ENCODE measurements at places on chromosomes 13 and 19. TPM values are rescaled to one million over a fixed set of nuclear protein-coding genes. Genes with fewer than 3 reads are reported as not detected.
A peak's percentile ranks its signal among the peaks of the same experiment; 100 is the strongest.

DNA sequence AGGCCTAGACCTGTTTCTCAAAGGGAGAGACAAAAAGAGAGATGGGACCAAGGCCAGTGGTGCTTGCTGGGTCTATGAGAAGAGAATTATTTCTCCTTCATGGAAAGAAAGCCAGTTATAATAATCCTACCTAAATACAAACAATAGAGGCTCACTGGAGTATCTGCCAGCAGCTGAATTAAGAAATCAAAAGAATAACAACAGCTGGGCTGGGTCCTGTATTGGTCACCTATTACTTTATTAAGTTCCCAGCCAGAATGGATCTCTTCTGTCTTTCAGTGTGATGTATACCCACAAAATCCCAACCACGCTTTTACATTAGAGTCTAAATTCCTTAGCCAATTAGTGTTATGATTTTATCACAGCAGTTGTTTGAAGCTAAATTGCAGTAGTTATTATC, 297.8 kb upstream of the DACH1 start:
- no peak for DNase-seq

GRCh38 chr19:28012361-28012760, 1200.6 kb downstream of the UQCRFS1 start:
- DNase-seq = peak; percentile 54

DNA sequence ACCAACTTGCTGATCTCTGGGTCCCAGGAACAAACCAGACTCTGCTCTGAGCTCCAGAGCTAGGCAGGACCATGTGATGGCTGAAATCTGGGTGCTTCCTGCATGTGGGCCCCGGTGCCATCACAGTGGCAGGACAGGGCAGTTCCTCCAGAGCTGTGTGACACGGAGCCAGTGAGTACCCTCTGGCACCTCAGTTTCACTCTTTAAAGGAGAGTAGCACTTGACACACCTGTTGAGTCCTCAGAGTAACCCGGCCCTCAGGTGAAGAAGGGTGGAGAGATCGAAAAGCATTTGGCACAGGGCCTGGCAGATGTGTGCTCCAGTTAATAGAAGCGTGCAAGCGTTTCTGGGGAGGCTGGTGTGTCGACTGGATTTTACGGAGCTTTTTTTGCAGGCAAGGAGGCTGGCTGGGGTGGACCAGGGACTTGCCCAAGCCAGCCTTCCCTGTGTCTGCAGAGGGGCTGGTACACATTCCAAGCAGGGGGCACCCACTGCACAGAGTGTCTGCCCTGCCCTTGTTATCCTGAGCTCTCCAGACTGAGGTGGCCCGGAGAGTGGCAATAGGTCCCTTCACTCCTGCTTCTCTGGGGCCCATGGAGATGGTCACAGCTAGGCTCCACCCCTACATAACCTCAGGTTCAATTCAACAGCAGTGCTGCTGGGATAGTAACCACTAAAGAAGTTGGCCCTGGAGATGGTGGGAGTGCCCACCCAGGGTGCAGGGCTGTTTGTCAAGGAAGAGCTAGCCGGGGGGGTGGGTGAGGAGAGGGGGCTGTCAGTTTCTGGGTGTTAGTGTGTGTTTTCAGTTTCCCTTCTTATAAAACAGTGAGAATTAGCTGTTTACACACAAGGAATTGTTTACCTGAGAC, 8.3 kb downstream of the RPS19 start:
- peak; percentile 31 for DNase-seq

DNA sequence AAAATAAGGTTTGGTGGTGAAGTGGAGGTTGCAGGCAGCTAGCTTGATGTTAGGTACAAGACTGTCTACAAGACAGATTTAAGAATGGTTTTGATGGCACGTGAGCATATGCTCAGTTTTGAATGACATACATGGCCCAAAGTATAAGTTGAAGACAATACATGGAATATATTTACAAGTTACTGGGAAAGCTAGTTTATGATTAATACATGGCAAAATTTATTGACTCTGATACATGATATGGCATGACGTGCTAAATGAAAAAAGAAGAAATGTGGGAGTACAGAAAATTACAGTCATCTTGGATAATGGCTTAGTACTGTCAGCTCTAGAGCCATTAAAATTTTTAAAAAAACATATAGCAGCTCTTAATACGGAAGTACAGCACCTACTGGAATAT, 4.4 kb downstream of the KLF5 start:
- no peak for DNase-seq

- no peak for DNase-seq
Observed at GRCh38 chr13:59480396-59481259, 683.1 kb downstream of the DIAPH3 start.

DNA sequence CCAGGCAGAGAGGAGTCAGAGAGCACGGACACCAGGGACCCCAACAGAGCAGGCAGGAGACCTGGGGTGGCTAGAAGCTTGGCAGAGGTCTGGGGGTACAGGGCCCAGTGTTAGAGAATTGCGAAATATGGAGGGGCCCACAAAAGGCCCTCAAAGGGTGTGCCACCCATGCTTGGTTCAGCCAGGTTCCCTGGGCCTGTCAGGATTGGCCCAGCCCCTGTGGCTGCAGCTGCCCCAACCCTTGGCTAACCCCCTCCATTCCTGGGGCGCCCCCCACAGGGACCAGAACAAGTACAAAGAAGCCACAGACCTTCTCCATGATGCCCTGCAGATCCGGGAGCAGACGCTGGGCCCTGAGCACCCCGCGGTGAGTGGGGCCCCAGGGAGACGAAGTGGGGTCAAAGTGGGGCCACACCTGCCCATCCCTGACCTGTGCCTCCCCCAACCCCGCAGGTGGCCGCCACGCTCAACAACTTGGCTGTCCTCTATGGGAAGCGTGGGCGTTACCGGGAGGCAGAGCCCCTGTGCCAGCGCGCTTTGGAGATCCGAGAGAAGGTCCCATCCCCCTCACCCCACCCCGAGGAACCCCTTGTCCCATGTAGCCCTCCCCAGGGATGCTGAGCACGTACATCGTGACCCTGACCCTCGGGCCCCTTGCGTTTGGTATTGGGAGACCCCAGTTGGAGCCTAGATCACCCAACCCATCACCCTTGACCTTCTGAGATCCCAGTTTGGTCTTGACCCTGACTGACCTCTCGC, 8.0 kb downstream of the KLC3 start:
- peak; percentile 80 for DNase-seq

- DNase-seq = peak; percentile 99
Observed at GRCh38 chr19:42132851-42133528, 744 bp upstream of the POU2F2 start.

DNA sequence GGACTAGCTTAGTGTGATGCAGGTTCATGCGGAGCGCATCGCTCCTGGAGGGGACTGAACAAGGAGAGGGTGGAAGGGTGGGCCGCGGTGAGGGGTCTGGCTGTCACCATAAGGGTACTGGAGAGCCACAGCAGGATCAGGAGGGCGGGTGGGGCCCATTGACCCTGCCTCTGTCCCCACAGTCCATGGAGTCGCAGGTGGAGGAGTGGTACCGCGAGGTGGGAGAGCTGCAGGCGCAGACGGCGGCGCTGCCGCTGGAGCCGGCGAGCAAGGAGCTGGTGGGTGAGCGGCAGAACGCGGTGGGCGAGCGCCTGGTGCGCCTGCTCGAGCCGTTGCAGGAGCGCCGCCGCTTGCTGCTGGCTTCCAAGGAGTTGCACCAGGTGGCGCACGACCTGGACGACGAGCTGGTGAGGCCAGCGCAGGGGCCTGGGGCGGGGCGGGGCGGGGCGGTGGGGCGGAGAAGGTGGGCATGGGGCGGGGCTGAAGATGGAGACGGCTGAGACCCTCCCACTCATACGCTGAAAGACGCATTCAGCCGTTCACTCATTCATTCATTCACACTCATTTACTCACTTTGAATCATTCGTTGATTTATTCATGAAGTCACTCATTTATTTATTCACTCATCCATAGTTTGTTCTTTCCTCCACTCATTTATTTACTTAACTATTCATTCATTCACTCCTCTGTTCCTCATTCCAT, 27.5 kb upstream of the SHKBP1 start:
- peak; percentile 96 for DNase-seq

GRCh38 chr13:94959626-94960025, 247.3 kb upstream of the SOX21 start:
- no peak for DNase-seq

- no peak for DNase-seq
Observed at GRCh38 chr13:36888645-36889044, 31.4 kb downstream of the SMAD9 start.

DNA sequence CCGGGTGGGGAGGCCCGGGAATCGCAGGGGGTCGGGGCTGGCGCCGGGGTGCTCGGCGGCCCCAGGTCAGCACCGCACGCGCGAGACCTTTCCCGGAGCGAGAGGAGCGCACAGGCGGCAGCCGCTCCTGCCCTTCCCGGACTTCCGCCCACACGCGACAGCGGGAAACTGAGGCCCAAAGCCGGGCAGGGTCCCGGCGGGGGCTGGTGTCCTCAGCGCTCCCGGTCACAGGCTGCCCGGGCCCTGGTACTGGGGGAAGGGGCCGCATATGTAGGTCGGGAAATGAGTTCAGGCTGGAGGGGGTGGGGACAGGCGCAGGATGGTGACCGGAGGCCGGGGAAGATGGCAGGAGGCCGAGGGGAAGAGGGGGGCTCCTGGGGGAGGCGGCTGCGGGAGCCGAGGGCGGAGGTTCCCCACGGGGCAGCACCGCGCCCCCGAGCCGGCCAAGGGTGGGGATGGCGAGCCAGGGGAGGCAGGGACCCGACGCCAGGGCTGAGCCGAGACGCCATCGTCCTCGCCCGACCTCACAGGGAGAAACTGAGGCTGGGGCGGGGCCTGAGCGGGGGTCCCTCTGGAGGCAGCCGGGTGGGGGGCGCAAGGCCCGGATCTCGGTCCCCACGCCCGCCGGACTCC, 662 bp downstream of the CBARP start:
- DNase-seq = peak; percentile 91

DNA sequence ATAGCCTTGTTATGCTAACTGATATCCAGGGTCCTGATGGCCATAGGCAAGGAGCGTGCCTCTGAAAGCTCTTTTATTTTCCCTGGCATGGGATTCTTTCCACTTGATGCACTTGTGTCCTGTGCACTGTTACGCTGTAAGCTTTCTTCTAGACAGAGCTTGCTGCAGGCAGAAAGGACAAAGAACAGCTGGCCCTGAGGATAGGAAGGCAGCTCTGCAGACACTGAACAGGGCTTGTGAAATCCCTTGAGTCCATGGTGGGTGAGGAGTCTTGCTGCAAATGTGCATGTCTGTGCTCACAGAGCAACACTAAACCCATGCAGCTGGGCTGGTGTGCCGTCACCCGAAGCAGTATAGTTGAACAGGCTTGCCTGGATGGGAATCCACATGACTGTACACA, 126.6 kb downstream of the AKAP11 start:
- DNase-seq = peak; percentile 8

FAM83E gene
- 3.8 TPM for total RNA-seq

PCDH17 gene
- total RNA-seq = 0.24 TPM

ARHGEF1 gene
- total RNA-seq = 34.3 TPM

FFAR3 gene
- not detected for total RNA-seq

PROZ gene
- total RNA-seq = not detected

SULT2B1 gene
- total RNA-seq = 2.8 TPM

NXNL1 gene
- not detected for total RNA-seq

NKPD1 gene
- total RNA-seq = 0.70 TPM

Data from H7 (cell line).